ENCODE measurements at places on chromosomes 4 and X.

GRCh38 chrX:74736450-74736849 is 122.0 kb upstream of the RLIM start:
- no peak for DNase-seq

GRCh38 chr4:137819964-137820383 is 287.7 kb upstream of the PCDH18 start:
- DNase-seq: peak; percentile 67

- DNase-seq: no peak
Measured at GRCh38 chrX:72021975-72022374, 109.7 kb downstream of the RTL5 start.

DNA sequence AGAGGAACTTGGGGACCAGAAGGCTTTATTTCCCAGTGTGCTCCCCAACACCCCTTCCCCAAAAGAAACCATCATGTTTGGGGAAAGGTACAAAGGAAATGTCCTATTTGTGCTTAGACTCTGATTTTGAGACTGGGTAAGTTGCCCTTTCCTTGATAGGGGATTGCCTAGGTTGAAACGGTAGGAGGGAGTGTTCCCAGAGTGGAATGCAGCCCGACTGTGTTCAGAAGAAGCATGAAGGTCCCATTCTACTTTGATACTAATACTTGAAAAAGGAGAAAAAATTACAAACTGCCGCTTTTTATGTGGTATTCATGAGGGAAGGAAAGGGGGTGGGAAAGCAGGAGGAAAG is 32.4 kb upstream of the TMEM131L start:
- DNase-seq: no peak

- DNase-seq: no peak
Measured at GRCh38 chr4:8581094-8581861, 1.1 kb downstream of the GPR78 start.

Measured in amniotic epithelial cell (primary cell).